T-helper 17 cell (primary cell): ENCODE measurements at places on chromosomes 12 and 14.

- DNase-seq: no peak
These were observed 46.3 kb upstream of the FAR2 start for GRCh38 chr12:29102741-29103140.

GRCh38 chr12:28620281-28620680 lies 430.0 kb downstream of the CCDC91 start:
- no peak for DNase-seq

DNA sequence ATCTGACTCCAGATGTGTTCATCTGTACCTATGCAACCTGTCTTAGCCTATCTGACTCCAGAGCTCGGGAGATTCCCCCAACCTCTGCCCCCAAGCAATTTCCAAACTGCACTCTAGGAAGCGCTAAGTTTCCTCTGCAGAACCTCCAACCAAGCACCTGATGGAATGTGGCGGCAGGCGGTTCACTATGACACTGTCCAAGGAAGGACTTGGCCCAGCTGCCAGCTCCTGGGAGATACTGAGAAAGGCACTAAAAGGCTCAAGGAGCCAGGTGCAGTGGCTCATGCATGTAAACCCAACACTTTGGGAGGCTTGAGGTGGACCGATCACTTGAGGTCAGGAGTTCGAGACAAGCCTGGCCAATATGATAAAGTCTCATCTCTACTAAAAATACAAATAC lies 244.0 kb downstream of the BCL11B start:
- no peak for DNase-seq

- DNase-seq: no peak
These were observed 1897.6 kb upstream of the FLRT2 start for GRCh38 chr14:83632375-83632774.

GRCh38 chr12:1835211-1836131 lies 15.1 kb downstream of the LRTM2 start:
- DNase-seq: no peak

DNA sequence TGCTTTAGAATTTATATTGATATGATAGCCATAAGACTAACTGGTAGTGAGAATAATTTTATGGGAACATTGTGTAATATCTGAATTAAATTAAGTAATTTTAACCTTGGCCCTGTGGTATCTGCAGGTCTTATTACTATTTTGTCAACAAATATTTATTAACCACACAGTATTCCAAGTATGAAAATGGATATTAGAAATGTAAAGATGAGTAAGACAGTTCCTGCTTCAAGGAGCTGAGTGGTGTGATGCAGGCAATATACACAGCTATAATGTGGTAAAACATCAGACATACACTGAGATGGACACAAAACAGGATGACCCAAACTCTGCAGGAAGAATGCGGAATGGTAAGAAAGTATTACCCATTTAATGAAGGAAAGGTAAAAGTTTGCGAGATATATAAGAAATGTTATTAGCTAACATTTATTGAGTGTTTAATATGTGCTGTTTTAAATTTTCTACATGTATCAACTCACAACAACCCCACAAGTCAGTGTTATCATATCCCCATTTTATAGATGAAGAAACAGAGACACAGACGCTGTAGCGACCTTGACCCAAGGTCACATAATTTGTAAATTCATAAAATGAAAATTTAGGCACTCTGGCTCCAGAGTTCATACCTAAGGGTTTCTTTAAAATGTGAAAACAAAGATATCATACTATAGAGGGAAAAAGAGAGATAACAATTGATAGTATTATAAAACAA lies 12.7 kb downstream of the ABCD2 start:
- no peak for DNase-seq

DNA sequence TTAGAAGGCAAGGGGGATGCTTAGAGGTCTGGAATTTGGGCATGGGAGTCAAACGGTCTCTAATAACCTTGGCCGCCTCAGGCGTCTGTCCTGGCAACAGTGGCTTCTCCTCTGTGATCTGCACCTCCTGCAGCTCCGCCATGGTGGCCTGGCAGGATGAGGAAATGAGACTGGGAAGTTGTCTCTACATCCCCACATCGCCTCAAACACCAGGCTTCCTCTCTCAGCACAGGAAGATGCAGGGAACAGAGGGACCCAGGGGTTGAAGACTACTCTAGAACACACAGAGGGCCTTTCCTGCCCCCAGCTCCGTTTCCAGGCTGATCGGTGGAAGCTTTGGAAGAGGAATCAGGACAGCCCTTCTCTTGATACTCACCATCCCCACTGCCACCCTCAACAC lies 1.7 kb downstream of the NDRG2 start:
- DNase-seq: no peak

DNA sequence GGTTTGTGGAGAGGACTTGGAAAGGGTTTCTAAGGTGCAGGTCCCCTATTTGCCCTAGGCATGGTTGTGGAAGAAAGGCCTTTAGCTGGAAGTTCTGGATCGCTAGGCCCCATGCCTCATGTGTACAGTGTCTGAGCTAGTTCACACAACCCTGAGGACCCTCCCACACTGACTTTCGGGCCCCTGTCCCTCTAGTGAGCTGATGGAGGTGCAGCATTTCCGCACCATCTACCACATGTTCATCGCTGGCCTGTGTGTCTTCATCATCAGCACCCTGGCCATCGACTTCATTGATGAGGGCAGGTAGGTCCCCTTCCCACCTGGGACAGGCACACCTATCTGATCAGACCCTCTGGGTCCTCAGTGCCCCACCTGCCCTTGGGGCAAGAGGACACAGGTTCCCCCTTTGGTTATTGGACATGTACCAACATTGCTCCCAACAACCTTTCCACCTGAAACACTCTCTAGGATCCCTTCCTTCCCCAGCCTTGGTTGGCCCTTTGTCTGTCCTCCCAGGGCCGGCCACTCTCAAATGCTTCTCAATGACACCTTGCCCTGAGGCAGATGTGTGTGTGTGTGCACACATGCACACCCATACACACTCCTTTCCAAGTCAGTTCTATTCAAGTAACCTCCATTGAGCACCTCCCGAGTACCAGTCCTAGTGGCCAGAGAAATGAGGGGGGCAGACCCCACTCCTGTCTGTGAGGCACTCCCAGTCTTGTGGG lies 2.6 kb downstream of the SOAT2 start:
- DNase-seq: no peak

GRCh38 chr14:98494582-98494981 lies 777.4 kb downstream of the BCL11B start:
- no peak for DNase-seq

- no peak for DNase-seq
These were observed 6.7 kb downstream of the GLTP start for GRCh38 chr12:109873653-109874052.

DNA sequence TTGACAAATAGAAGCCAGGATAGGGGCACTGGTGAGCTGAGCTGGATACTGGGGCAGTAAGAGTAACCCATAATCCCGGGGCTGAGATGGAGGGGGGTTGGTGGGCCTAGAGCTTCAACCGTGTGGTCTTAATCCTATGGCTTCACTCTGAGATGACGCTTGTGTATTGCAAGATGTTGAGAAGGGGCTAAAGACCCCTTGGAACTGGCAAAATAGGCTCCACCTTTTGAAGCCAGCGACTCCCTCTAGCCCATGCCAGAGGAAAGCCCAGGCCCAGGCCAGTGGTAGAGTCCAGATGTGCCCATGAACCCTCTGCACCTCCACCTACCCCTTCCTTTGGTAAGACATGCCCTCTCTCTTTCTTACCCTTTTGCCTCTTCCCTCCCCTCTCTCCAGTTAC lies 4.6 kb downstream of the HOXC12 start:
- no peak for DNase-seq

GRCh38 chr14:78673845-78674244 lies 503.7 kb downstream of the NRXN3 start:
- DNase-seq: no peak

DNA sequence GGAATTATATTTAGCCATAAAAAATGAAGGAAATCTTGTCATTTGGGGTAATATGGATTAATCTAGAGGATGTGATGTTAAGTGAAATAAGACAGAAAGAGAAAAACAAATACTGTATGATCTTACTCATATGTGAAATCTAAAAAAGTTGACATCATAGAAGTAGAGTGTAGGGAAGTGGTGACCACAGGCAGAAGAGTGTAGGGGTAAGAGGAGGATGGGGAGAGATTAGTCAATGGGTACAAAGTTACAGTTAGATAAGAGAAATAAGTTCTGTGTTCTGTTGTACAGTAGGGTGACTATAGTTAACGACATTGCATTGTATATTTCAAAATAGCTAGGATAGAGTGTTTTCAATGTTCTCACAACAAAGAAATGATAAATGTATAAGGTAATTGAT lies 87.0 kb downstream of the TSHR start:
- no peak for DNase-seq

DNA sequence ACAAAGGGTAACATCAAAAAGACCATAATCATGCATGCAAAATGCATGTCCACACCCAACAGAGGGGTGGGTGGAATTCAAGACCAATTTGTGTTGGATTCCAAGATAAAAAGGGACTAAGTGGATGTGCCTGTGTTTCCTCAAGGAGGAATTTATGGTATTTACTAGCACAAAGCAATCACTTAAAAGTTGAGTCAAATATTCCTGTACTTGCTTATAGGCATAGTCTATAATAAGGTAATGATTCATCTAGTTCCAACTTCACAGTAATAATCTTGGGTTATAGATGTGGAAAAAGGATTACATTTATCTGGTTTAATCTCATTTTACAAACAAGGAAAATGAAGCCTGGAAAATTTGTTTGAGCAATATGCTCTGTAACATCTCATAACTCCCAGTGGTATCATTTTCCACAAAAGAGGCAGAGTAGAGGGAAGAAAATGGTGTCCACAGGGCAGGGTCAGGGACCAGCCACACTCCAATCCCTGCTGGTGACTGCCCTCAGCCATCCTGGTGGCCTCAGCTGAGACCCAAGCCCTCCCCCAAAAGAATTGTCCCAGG lies 80.8 kb upstream of the REP15 start:
- no peak for DNase-seq
